T-helper 22 cell (primary cell): ENCODE measurements at places on chromosomes 5 and 9.

- no peak for DNase-seq
Measured at GRCh38 chr5:52255308-52255707, 532.4 kb upstream of the ITGA1 start.

- DNase-seq, result no peak
Measured at GRCh38 chr5:113427871-113428574, 6.8 kb downstream of the TSSK1B start.

GRCh38 chr5:144015961-144016360, 154.5 kb downstream of the YIPF5 start:
- no peak for DNase-seq

DNA sequence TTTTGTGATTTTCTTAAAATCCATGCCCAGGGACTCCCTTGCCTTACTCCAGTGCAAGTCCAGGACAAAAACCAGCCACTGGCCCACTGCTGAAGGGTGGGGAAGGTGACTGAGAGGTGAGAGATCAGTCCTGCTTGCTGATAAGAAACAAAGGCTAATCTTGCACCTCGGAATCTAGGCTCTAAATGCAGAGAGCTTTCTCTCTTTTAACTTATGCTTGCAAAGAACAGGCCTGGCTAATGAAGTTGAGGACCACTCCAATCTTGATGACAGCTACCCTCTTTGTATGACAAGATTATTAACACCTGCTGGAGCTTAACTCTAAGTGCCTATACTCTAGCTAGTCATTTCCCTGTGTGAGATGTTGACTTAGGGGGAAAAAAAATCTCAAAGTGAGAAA, 8.8 kb downstream of the TLE1 start:
- no peak for DNase-seq

DNA sequence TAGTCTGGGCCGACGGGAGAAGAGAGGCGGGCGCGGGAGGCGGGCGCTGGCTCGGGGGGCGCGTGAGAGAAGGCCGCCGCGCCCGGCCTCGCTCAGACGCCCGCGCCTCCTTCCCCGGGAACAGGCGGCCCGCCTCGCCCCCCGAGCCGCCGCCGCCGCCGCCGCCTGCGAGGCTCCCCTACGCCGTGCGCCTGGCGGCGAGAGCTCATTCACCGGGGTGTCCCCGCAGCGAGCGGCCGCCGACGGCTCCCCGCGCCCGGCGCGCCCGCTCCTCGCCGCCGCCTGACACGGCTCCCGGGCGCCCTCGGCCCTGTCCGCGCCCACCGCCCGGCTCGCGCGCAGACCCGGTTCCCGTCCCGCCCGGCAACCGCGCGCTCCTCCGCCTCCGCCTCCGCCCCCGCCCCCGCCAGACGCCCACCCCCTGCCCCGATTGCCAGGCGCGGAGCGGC, at the start of gene GNAQ:
Gene GNAQ, minus strand, starts transcription at position 368 of the 449 bp plus-strand sequence. CDS start 576 bp downstream, outside the sequence.
- DNase-seq, result no peak

GRCh38 chr9:18433620-18434019, 40.3 kb upstream of the ADAMTSL1 start:
- DNase-seq, result no peak

- no peak for DNase-seq
Measured at GRCh38 chr5:98500811-98501210, 272.7 kb upstream of the RGMB start.

GRCh38 chr9:9585920-9586319, 1026.9 kb downstream of the PTPRD start:
- DNase-seq, result no peak

GRCh38 chr5:163658702-163659567, 153.5 kb downstream of the MAT2B start:
- DNase-seq, result no peak

- DNase-seq, result no peak
Measured at GRCh38 chr9:87337335-87338087, 160.2 kb upstream of the DAPK1 start.

GRCh38 chr5:126234563-126235195, 188.5 kb upstream of the GRAMD2B start:
- DNase-seq, result no peak

- no peak for DNase-seq
Measured at GRCh38 chr5:157067005-157067404, 8.1 kb upstream of the HAVCR1 start.

DNA sequence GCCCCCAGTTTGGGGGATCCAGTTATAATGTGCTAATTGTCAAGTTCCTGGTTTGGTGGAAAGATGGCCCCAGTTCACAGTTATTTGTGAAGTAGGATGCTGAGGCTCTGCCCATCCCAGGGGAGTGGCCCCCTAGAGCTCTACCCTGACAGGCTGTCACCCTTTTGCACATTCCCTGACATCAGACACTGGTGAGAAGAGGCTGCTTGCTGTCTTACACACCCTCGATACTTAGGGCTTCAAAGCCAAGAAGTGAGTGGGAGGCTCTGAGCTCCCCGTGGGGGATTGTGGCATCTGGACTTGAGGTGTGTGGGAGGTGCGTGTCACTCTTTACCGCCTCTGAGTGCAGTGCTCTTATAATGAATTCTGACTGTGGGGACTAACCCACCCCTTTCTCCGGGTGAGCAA, 168.5 kb downstream of the DOCK2 start:
- DNase-seq, result no peak

DNA sequence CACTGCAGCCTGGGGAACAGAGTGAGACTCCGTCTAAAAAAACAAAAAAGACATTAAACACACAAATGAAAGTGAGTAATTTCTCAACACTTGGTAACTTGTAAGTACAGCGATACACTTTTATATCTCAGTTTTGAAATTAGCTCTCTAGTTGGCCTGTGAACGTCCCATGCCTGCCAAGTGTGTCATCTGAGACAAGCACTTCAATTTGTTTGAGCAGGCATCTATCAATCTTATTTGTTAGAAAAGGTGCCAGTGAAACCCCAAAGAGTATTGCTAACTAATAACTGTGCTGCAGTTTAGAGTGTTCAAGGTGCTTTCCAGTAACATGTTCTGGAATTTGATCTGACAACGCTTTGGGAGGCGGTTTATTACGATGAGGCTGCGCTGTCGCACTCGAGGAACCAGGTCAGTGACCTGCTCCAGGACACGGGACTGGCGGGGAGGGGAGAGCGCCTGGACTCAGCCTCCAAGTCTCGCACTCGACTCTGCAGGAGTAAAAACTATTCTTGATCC, 1.1 kb upstream of the SPIN1 start:
- DNase-seq, result no peak

- no peak for DNase-seq
Measured at GRCh38 chr9:9392755-9393154, 1220.0 kb downstream of the PTPRD start.

DNA sequence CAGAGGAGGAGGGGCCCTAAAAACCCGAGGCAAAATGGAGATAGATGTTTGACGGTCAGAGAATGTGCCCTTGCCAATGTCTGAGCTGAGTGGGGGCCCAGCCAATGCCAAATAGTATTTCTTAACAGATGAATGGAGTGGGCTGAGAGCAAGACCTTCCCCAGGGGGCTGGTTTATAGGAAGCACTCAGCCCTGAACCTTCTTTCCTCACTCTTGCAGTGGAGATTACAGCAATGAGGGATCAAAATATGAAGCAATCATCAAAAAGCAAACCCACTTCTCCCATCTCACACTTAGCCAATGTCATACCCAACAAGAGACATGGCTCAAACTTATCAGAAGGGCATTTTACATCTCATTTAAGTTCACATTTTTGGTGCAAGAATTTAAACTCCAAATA, 350.3 kb downstream of the GADD45G start:
- no peak for DNase-seq

GRCh38 chr5:176819476-176819875, 9.1 kb downstream of the UNC5A start:
- no peak for DNase-seq

DNA sequence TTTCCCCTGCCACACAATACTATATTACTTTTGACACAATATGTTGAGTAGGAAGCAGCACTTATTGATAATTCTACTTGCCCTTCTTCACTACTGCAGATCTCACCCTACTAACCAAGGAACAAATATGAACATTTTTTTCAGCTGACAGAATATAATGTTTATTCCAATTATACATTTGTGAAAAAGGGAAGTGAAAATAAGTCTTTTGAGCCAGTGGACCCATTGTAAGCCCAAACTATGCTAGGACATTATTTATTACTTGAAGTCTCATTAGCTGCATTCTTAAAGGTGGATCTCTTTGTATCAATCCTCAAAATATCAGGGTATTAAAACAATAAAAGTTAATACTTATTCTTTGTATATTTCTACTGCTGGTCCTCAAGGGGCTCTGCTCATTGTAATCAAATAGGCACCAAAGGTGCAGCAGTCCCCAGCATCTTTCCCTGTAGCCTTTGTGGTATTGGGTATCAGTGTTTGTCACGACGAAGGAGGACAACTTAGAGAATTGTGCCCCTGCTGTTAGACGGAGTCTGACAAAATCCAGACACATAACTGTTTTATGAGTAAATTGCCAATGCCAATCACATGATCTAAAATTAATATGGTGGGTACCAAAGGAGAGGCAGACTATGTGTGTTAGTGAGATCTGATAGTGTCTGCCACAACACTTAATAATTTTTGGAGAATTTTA, 453.5 kb upstream of the CDH9 start:
- no peak for DNase-seq

DNA sequence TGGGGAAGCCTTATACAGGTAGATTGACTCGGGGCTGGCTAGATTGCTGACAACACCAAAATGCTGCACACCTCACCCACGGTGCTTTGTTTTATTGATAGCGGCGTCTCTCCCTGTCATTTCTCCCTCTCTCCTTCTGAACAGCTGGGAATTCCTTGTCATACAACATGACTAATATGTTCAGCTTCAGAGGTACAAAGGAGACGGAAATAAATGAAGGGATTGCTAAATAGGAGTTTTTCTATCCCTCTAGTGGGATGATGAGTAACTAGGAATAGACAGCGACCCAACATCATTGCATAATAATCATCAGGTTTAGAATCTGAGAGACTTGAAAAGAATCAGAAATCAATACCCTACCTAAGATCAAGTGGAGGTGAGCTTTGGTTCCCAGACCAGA, 337.7 kb upstream of the PANK3 start:
- DNase-seq, result no peak

DNA sequence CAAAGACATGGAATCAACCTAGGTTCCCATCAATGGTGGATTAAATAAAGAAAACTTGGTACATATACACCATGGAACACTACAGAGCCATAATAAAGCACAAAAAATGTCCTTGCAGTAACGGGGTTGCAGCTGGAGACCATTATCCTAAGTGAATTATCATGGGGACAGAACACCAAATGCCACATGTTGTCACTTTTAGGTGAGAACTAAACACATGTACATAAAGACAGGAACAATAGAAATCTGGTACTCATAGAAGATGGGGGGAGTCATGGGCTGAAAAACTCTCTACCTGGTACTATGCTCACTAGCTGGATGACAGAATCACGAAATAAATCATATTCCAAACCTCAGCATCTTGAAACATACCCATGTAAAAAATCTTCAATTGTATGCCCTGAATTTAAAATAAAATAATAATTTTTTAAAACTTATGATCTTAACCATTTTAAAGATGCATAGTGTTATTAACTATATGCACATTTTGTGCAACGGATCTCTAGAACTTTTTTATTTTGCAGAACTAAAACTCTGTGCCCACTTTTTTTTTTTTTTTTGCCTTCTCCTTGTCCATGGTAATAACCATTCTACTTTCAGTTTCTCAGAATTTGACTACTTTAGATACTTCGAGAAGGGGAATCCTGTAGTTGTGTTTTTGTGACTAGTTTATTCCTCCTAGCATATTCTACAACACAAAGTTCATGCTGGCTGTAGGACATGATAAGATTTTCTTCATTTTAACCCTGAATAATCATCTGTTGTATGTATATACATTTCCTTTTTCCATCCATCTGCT, 1081.6 kb upstream of the ACO1 start:
- DNase-seq, result no peak
